HL-60 (cell line): ENCODE measurements at places on chromosomes 4 and X.

DNA sequence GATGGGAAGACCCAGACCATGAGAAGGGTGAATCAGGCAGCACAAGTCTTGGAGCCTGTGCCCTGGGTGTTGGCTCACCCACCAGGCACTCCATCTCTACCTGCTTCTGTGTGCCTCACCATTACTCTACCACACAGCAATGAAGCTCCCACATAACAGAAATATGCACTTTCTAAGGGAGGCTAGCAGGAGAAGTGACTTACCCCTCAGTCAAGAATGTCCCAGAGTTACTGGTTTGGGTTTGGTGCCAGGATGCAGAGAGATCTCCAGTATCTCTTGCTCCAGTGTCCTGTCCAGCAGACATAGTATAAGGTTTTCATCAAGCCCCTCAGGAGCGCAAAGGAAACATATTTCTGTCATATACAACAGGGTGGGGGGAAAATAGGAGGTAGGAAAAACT, 11.3 kb upstream of the RAB40A start:
- no peak for DNase-seq

GRCh38 chrX:84322083-84322827, 134.3 kb upstream of the RPS6KA6 start:
- DNase-seq = no peak

DNA sequence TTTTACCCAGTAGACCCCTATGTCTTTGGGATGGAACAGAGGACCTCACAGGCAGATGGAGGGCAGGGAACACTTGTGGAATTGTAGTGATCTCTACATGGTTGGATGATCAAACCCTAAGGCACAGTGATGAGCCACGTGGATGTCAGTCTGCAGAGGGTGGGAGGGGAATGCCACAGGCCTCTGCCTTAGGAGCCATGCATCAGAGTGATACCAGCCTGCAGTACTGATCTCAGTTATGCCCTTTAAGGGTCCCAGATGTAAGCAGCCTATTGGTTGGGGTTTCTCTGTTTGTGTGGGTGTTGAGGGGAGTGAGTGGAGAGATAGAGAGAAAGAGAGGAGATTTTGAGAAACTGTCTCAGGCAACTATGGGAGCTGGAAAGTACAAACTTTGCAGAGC, 39.9 kb upstream of the XAGE1B start:
- no peak for DNase-seq

- DNase-seq = no peak
Measured at GRCh38 chrX:153776120-153776599, 4.7 kb upstream of the SRPK3 start.

GRCh38 chr4:131644619-131645018, 1504.5 kb upstream of the PCDH10 start:
- DNase-seq = no peak

DNA sequence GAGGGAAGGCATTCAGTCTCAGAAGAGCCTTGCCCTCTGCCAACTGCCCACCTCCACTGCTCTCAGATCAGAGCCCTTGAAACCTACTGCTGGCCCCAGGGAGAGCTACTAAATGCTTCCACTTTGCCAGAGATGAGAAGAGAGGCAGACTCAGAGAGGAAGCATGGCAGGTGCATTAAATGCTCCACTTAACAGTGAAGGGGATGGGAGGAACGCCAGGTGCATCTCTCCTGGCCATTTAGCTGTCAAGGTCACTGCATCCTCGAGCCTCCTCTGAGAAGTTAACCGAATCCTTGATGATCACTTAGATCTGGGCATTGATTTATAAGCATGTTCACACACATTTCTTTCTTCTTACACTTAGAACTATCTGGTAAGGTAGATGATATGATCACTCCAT, 15.0 kb downstream of the TRPC5 start:
- DNase-seq = no peak
